ENCODE measurements at places on chromosomes 3 and 15.
A peak's percentile ranks its signal among the peaks of the same experiment; 100 is the strongest.

DNA sequence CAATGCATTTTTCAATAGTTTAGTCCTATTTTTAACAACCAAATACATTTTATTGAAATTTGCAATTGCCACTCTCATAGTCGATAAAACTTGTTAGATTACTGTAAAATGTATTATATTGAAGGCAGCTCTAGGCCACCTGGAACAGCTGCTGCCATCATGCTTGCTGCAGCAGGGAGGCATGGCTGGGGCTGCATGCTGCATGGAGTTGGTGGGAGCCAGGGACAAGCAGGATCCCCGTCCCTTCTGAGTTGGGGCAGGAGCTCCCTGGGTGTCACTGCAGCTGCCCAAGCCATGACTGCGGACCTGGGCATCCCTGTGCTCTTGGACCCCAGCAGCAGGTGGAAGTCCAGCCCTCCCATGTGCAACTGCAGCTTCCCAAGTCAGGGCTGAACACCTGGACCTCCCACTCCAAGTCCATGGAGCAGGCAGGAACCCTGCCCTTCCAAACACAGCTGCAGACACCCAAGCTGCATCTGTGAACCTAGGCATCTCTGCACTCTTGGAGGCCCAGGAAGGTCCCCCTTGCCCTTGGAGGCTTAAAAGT, 742.0 kb downstream of the ZBBX start:
- DNase-seq = no peak

GRCh38 chr3:9678493-9678892, 25.1 kb upstream of the CPNE9 start:
- DNase-seq = no peak

GRCh38 chr3:159039286-159039685, 237.4 kb downstream of the MFSD1 start:
- no peak for DNase-seq

DNA sequence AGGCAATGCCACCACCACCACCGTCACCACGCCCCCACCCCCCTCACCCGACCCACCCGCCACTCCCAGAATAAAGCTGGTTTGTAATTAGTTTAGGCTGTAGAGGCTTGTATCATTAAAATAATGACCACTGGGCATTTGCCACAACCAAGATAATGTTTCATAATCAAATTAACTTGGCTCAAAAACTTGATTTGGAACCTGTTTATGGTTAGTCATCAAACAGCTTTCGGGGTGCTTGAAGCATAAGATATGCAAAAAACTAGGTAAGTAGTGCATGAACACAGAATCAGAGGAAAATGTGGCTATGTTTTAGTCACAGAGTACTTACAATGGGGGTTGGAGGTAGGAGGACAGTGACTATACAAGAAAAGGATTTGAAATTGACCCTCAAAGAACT, 115.1 kb downstream of the FHIT start:
- no peak for DNase-seq

DNA sequence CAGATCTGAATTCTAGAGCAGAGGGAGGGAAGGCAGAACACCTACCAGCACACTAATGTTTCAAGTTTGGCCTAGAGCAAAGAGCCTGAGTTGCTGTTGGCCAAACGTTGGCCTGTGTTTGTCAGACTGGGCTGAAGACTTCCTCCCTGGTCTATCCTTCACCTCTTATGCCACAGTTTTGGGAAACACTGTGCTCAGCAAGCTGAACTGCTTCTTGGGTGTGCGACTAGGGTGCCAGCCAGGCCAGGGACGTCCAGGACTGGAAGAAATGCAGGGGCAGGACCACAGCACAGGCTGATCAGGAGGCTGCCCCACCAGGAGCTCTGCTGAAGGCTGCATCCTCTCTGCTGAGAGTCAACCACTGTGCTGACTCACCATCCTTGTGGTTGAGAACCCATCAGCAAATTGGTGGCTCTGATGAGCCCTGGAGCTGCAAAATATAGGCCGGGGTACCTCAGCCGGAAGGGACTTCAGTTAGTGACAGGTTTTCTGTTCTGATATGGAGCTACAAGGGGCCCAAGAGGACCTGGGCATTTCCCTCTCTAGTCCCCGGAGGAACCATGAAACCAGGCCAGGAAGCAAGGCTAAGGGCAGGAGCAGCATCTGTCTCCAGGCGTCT, 131.6 kb upstream of the RASGRP1 start:
- peak; percentile 68 for DNase-seq

DNA sequence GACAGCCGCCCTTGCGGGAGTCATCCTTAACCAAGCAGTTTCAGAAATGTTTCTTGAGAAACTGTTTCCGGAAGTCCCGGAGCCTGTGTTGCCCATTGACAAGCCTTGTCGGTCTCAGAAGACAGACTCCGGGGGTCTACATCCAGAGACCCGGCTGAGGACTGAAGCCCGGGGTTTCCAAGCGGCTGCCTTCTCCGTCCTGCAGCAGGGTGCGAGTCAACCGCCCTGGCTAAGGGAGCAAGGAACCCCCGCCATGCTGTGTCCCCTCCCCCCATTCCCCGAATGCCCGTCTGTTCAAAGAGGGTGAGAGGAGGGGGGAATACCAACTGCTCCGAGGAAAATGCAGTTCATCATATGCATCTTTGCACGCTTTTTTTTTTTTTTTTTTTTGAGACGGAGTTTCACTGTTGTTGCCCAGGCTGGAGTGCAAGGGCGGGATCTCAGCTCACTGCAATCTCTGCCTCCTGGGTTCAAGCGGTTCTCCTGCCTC, 61.6 kb downstream of the ATP1B3 start:
- no peak for DNase-seq

DNA sequence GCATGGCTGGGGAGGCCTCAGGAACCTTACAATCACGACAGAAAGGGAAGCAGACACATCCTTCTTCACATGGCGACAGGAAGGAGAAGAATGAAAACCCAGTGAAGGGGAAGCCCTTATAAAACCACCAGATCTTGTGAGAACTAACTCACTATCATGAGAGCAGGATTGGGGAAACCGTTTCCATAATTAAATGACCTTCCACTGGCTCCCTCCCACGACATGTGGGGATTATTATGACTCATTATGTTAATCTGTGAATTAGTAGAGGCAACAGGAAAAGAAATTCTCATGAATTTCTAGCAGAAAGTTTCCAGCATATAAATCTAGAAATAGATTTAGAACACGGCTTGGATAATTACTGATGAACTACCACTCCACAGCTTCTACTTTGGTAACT, 937.3 kb downstream of the ROBO1 start:
- DNase-seq = no peak

GRCh38 chr3:37216597-37217097, 42.3 kb upstream of the LRRFIP2 start:
- no peak for DNase-seq

DNA sequence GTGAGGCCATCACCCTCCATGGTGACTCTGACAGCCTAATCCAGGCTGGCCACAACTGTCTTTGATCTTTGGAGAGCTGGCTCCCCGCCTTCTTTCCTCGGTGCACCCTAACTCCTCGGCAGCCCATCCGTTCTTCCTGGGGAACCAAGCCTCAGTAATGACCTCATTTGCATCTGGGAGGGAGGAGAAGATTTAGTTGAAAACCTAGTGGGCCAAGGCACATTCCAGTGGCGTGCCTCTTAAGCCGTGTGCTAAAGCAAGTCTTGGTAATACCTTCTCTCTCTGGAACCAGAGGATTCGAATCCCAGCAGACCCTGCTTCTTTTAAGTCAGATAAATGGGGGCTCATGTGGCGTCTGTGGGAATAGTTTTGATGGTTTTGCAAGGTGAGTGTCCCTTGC, 233.1 kb downstream of the EBLN2 start:
- DNase-seq = no peak

- no peak for DNase-seq
These were observed 13.9 kb upstream of the C15orf61 start for GRCh38 chr15:67506775-67507747.

- DNase-seq = no peak
These were observed 4.2 kb downstream of the TBC1D23 start for GRCh38 chr3:100265016-100265415.

GRCh38 chr3:193803288-193803687, 210.3 kb downstream of the OPA1 start:
- no peak for DNase-seq

- DNase-seq = no peak
These were observed 22.2 kb downstream of the XPC start for GRCh38 chr3:14156201-14156600.

GRCh38 chr3:154113609-154114008, 7.6 kb upstream of the ARHGEF26 start:
- DNase-seq = no peak

- DNase-seq = no peak
These were observed 83.9 kb upstream of the TGFBR2 start for GRCh38 chr3:30522476-30522875.

DNA sequence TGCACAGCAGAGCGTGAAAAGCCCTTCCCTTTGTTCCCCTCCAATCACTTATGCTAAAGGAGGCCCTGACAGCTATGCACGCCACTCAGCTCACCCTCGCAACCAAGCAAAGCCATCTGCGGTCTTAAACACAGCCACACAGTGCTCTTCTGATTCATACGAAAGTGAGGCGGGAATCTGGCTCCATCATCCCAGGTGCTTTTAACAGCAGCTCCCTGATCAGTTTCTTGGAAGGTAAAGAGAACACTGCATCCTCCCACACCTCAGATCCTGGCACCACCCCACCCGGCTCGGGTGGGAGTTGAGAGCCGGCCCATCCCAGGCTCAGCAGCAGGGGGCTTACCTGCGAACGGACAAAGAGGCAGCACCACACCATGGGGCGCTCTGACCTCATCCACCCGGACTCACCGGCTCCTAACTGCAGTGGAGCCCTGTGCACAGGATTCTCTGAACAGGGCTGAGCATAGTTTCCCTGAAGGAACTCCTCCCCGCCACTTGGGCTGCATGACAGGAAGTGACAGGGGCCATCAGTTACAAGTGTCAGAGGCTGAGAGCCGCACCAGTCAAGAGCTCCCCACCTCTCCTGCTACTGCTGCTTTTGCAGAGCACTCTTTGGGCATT, 114.3 kb upstream of the ARHGEF3 start:
- DNase-seq = peak; percentile 47

DNA sequence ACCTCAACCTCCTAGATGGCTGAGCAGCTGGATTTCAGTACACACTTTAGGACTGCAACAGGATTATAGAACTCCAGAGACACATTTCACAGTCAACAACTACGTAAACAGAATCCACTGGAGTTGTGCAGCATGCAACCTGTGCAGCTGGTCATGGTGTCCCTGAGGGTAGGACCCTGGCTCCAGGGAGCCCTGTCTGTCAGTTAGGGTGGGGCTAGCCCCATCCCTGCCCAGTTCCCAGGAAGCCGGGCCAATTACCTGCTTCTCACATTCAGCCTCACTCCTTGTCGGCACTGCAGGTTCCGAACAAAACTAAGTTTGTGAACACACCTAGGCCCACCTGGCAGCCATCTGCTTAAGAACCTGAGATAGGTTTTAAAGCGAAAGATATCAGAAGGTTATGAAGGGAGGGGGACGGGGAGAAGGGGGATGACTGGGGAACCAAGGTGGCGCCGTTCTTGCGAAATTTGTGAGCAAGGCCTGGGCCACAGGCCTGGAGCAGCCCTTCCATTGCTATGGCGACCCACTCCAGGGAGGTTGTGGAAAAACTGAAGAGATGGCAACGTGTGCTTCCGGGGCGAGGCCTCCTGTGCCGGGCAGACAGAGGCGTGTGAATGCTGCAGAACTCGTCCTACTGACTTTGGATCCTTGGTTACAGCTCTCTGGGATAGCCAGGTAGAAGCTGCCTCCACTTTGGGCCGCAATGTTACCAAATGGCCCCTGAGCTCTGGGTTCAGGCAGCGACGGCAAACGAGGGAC, 25.3 kb downstream of the ACSBG1 start:
- no peak for DNase-seq

DNA sequence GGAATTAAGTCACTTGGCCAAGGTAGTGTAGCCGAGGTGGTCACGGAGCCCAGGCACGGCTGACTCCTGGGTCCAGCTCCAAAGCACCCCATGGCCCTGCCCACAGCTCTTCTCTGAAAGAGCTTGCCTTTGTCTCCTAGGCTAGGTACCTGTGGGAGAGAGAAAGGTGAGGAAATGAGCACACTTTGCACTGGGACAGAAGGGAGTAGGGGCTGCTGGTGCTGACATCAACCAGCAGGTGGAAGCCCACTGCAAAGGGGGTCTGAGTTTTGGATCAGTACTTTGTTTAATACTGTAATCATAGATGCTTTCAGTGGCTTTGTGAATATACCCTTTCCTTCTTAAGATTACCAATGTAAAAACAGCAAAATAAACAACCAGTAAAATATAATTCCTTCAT, 128.3 kb upstream of the EIF1B start:
- no peak for DNase-seq

- DNase-seq = no peak
These were observed 26.7 kb upstream of the GRIP2 start for GRCh38 chr3:14566812-14567211.

DNA sequence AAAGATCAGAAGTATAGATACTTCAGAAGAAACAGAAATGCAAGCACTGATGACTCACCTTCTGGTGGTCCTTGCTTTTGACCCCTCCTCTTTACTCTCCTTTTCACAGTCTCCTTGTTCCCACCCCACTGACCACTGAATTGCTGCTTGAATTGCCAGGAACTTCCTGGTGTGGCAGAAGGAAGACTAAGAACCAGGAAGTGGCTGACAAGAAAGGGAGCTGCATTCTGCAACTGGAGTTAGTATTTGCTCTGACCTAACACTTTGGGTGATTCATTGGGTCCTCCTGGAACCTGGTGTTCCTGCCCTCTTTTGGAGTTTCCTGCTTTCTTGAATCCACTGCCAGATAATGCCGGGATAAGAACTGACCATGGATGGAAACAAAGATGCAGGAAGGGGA, 23.0 kb downstream of the KY start:
- no peak for DNase-seq

DNA sequence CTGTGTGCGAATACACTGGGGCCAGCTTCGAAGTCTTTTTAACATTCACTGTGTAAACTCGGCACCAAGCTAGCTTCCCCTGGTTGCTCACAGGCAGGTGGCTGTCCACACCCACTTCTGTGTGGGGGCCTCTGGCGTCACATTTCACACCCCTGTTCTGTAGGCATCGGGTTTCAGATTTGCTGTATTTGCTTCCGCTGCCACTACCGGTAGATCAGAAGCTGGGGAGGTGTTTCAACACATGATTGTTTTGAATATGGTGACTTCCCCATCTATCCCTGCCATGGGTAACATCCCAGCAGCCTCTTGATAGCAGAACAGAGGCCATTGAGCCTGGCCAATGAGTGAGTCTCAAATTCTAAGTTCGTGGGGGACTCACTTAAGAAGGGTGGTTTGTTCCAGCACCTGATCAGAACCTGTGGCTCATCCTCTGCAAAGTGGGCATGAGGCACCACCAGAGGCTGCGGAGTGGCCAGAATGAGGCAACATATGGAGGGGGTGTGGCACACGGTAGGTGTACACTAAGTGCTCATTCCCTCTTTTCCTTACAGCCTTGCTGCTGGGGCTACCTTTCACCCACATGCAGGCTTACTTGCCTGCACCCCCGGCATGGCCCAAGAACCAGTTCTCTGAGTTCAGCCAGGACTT, 61.5 kb downstream of the IQSEC1 start:
- DNase-seq = peak; percentile 81

- no peak for DNase-seq
These were observed 95.9 kb upstream of the PRR23E start for GRCh38 chr3:127097072-127097405.

- DNase-seq = no peak
These were observed 185.2 kb downstream of the RPLP1 start for GRCh38 chr15:69637818-69638217.

- no peak for DNase-seq
These were observed 33.6 kb downstream of the VGLL4 start for GRCh38 chr3:11610044-11610671.

Measured in stimulated activated CD4-positive, alpha-beta T cell treated with anti-CD3 and anti-CD28 coated beads, Interleukin-2, amount 100 ng/mL, for 4 hours (primary cell).